ENCODE measurements at places on chromosomes 2 and 18. TPM values are rescaled to one million over a fixed set of nuclear protein-coding genes. Genes with fewer than 3 reads are reported as not detected.

Gene ZFP36L2
- total RNA-seq, result 100 TPM

Gene OTOF
- total RNA-seq, result 0.25 TPM

Gene INPP5D
- 9.4 TPM for total RNA-seq

Gene VWA3B
- total RNA-seq, result not detected

Gene EPG5
- total RNA-seq, result 36.1 TPM
